Mammary epithelial cell (primary cell): ENCODE measurements at places on chromosomes 5 and 9.
A peak's percentile ranks its signal among the peaks of the same experiment; 100 is the strongest.

DNA sequence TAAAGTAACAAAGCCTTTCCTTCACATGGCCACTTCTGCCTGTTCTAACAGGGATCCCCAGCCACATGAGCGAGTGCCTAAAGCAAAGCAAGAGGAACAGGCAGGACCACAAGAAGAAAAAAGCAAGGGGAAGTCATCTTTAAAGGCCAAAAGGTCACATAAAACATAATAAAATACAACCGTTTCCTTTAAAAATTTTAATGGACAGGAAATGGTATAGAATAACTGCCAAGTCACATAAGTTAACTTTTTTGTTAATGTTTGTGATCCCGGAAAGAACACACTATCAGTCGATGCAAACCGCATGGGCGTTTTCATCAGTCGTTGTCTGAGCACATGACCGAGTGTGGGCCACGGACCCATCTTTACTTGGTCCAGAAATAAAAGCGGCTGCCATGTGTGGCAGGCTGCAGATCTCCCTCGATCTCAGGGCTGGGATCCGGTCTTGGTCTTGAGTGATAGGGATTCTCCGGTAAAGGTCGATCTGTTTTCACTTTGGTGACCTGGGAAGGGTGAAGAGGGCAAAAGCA is 15.6 kb downstream of the NDUFA8 start:
- no peak for DNase-seq

GRCh38 chr5:1702318-1702717 is 97.3 kb downstream of the MRPL36 start:
- DNase-seq: no peak

DNA sequence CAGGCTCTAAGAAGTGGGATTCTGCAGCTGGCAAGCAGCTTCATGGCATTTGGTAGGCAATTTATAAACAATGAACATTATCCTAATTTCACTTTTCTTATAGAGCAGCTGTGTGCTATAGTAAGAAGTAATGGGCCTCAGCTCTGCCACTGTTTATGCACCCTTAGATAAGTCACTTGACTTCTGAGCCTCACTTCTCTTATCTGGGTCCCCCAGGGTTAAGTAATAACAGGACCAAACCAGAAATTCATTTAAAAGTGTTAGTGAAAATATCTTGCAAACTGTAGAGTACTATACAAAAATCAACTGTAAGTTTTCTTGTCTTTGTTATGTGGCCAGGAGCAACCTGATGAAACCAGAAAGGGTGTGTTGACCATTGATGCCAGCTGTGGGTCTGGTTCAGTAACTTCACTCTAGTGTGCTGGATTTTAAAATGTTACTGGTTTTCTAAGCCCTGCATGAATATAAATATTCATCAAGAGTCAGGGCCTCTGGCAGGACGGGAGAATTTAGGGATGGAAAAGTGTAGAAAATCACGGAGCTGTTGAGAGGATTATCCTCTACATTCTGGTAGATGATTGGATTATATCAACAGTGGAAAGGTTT is 24.2 kb downstream of the TNFAIP8 start:
- DNase-seq: no peak

DNA sequence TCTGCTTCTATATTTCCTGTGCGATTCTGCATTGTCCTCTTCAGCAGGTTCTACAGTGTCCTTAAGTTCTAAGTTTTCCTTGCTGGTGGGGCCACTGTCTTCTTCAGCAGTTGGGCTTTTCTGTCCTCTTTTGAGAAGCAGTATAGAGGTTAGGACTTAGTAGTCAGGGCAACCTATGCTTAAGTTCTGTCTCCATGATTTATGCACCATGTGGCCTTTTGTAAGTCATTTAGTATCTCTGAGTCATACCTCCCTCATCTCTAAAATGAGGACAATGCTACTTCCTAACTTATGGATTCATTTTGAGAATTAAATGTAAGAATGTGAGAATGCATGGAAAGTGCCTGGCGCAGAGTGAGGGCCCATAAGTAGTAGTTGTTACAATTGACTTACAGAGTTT is 46.8 kb downstream of the GRIN3A start:
- DNase-seq: no peak

DNA sequence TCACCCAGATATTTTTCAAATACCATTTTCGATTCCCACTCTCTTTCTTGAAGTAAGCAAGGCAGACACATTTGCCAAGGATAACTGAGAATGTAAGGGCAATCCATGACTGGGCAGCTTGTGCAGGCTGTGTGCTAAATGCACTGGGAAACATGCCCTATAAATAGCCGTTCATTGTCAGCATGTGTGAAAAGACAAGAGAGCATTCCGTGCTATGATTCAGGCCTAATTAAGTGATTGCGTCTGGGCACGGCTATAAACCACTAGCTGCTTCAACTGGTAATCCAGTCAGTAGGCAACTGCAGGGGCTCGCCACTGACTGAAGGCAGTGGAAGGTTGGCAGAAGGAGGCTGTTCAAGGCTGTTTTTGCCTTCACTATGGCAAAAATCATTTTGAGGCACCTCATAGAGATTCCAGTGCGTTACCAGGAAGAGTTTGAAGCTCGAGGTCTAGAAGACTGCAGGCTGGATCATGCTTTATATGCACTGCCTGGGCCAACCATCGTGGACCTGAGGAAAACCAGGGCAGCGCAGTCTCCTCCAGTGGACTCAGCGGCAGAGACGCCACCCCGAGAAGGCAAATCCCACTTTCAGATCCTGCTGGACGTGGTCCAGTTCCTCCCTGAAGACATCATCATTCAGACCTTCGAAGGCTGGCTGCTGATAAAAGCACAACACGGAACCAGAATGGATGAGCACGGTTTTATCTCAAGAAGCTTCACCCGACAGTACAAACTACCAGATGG is at the start of gene HSPB3:
HSPB3 (plus strand) TSS at position 287 of the 745 bp plus-strand sequence; CDS start at position 378, 91 bp downstream.
- DNase-seq: no peak

DNA sequence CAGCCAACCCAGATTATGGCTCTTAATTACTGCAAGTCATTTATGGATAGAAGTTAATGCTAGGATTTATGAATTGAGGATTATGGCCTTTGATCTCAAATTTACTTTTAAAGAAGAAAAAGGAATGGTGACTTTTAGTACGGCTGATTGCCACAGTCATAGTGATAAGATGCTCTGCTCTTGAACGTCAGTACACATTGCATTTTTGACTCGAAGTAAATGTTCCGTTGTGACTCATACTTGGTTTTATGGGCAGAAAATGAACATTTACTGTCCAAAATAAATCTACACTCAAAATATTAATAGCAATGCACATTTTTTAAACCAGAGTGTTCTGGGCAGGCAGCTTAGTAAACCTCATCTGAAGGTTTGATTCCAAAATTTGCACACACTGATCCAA is 830 bp downstream of the ADAMTSL1 start:
- DNase-seq: no peak

DNA sequence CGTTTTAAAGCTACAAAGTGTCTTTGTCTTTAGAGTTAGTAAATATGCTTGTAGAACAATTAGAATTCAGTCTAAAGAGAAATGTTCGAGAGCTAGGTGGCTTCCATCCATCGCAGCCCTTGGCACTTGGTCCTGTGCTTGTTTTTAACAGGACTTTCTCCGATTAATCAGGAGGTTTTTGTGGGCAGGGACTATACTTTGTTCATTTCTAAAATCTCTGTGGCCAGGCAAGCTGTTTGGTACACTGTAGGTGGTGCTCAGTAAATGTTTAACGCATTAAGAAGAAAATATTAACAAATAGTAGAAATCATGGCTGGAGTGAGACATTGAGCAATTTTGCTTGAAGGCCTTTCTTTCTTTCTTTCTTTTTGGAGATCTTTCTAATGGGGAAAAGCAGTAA is 20.8 kb downstream of the AGXT2 start:
- DNase-seq: no peak

DNA sequence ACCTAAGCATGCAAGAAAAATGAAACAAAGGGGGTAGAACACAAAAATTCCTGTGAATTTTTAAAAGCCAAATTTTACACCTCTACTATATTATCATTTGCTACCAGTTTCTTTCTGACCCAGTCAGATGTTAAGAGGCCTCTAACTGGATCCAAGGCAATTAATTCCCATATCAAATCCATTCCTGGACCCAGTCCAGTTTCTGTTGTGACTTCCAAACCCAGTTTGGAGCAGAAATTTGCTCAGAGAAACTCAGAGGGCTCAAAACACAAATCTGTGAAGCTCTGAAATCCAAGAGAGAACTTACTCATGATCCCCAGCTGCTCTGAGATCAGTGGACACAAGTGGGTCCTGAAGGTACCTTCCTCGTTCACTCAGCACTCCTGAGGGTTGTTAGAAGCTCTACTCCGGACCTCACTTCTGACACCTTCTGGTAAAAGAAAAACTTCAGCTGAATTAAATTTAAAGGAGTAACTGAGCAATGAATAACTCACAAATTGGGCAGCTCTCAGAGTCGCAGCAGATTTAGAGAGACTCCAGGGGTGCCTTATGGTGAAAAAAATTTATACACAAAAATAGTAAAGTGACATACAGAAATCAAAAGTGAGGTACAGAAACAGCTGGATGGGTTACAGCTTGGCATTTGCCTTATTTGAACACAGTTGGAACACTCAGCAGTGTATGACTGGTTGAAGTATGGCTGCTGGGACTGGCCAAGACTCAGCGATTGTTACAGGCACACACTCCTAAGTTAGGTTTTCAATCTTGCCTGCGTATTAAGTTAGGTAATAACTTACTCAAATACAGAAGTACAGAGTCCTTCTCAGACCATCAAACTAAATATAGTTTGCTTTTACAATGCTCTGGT is 32.4 kb downstream of the INSL4 start:
- DNase-seq: peak; percentile 25

GRCh38 chr9:1267141-1267570 is 217.0 kb downstream of the DMRT2 start:
- DNase-seq: no peak

- DNase-seq: no peak
Measured at GRCh38 chr9:131358556-131358955, 35.3 kb upstream of the PRRC2B start.

GRCh38 chr5:173736923-173737412 is 120.5 kb upstream of the BOD1 start:
- no peak for DNase-seq

GRCh38 chr9:107929443-107929842 is 439.9 kb upstream of the KLF4 start:
- DNase-seq: peak; percentile 53

GRCh38 chr5:9174446-9174845 is 371.4 kb downstream of the SEMA5A start:
- no peak for DNase-seq

GRCh38 chr5:31231177-31231838 is 37.8 kb downstream of the CDH6 start:
- DNase-seq: no peak

DNA sequence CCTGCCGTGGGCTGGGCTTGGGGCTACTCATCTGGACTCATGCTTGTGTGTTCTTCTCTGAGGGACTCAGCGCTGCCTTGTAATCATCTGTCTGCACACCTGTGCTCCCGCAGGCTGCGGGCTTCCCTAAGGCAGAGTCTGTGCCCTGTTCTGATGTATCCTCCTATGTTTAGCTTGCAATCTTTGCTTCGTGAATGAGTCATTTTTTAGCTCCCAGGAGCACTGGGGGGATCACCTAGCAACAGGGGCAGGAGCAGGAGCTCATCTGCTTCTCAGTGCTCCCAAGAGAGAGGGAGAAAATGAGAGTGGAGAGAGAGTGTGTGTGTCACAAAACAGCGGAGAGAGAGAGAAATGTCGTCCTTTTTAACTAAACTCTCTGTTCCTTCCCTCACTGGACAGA is 202.4 kb upstream of the ZNF618 start:
- peak; percentile 32 for DNase-seq

DNA sequence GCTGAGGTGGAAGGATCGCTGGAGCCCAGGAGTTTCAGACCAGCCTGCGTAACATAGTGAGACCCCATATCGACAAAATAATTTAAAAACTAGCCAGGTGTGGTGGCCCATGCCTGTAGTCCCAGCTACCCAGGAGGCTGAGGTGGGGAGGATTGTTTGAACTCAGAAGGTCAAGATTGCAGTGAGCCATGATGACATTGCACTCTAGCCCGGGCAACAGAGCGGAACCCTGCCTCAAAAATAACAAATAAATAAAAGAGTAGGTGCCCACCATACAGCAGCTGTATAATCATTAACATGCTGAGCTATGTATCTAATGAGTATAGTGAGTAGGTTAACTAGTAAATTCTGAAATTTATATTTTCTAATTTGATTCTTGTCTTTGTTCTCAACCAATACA is 11.0 kb upstream of the ATP6V0E1 start:
- no peak for DNase-seq

DNA sequence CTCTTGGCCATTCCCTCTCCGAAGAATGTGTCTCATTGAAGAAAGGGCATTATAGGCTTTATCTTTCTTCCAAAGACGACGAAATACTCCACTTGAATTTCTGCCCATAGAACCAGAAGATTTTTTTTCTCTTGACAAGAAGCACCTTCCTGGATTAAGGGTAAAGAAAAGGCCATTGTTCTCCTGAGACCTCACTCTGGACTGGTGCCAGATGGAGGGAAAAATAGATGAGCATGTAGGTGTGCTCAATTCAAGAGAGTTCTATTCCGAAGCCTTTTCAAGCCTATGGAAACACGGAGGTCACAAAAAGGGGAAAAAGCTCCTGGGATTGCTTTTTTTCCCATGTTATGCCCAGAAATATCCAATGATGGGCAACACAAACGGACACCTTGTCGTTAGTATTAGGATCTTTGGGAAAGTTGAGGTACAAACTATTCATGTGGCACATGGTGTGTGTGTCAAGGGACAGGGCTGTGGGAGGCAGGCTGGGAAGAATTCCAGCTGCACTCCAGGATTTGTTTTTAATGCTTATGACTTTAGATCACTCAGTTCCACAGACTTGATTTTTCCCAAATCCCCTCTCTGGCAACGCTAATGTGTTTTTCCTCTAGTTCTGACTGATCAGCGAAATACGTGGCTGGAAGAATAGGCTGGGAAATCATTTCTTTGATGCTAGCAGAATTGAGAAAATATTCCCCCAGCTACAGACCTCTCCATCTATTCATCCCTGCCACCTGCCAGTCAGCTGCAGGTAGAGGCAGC is 89.9 kb downstream of the SIL1 start:
- peak; percentile 50 for DNase-seq

DNA sequence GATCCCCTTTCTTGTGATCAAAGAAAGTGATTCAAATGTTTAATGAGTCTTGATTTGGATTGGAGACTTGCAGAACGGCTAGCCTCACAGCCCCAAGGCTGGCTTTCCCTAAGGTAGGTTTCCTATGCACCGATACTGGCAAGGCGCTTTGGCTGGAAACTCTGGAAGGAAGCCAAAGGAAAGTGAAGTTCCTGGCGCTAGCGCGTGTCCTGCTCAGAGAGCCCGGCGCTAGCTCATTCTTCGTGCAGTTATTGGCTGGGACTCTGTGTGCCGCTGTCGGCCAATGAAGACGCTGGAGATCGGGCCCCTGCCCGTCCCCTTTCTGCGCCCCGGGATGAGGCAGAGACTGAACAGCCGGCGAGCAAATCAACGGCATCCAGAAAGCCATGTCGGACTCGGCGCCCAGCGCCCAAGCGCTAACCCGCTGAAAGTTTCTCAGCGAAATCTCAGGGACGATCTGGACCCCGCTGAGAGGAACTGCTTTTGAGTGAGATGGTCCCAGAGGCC is at the start of gene PCDHGC3:
PCDHGC3 (plus strand) TSS at position 342 of the 507 bp plus-strand sequence; CDS start at position 493, 151 bp downstream.
- peak; percentile 95 for DNase-seq
